ENCODE measurements at places on chromosomes 1 and 21. TPM values are rescaled to one million over a fixed set of nuclear protein-coding genes. Genes with fewer than 3 reads are reported as not detected.

GRCh38 chr1:161121834-161122233 is 3.9 kb downstream of the NIT1 start:
- peaks cover 64% of the 10 kb centered on the region for H3K36me3 ChIP-seq
- no peaks in the 10 kb centered on the region for H3K27me3 ChIP-seq
- H3K27ac ChIP-seq, result peak overlapping the region; percentile 42
- no peak overlapping the region for H3K4me3 ChIP-seq
- DNase-seq, result no peak

DNA sequence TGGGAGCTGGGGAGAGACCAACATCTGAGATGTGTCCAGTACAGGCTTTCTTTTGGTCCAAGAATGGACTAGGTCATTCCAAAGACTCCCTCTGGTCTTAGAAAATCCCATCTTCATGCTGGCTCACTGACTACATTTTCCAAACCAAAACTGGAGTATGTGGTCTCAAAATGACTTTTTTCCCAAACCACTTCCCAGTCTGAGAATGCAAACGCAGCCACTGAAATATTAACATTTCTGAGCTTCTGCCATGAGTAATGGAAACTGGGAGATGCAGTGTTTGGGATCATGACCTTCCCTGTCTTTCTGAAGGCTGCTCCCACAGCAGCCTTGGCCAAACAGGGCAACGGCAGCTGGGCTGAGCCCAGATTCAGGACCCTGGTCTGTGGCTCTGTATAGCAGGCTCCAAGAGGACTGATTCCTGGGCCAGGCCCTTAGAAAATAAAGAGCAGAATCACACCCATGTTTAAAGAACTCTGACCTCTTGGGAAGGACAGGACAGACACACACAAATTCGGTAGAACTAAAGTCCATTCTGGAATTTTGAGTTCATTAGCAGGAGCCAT is 62.1 kb upstream of the CNTN2 start:
- H3K27me3 ChIP-seq, result peaks cover 7% of the 10 kb centered on the region
- no peaks in the 10 kb centered on the region for H3K36me3 ChIP-seq
- no peak overlapping the region for H3K4me3 ChIP-seq
- no peak for DNase-seq
- peaks cover 8% of the 10 kb centered on the region for H3K4me1 ChIP-seq
- no peak overlapping the region for H3K27ac ChIP-seq

DNA sequence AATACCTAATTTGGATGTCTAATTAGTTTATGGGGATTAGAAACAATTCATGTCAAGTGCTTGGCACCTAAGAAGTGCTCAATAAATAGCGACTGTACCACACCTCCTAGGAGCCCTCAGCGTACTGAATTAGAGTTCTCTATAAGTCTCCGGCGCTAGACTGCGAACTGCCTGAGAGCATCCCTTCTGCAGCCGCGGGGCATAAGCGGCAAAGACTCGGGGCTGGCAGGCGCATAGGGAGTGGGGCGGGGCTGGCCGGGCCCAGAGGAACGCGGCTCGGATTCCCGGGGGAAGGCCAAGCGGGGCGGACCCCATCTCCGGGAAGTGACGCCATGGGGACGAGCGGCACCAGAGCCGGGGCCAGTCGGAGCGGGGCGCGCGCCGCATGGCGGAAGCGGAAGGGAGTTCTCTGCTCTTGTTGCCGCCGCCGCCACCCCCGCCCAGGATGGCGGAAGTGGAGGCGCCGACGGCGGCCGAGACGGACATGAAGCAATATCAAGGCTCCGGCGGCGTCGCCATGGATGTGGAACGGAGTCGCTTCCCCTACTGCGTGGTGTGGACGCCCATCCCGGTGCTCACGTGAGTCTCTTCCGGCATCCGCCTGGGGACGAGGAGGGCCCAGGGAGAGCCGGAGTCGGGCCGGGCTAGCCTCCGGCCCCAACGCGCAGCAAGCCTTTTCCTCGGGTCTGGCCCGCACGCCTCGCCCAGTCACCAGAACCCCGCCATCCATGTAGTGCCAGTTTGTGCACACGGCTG is at the start of gene TMEM222:
Gene TMEM222 (plus strand): TSS at position 351 of the 756 bp plus-strand sequence. CDS start 35 bp downstream, at position 386.
- DNase-seq, result peak; percentile 99
- H3K27ac ChIP-seq, result peak within 1 kb of the TSS; percentile 93
- peak within 1 kb of the TSS; percentile 97 for H3K4me3 ChIP-seq
- H3K4me1 ChIP-seq, result peaks cover 29% of the 10 kb centered on the region
- H3K36me3 ChIP-seq, result peaks cover 21% of the 10 kb centered on the region
- peaks cover 5% of the 10 kb centered on the region for H3K27me3 ChIP-seq

DNA sequence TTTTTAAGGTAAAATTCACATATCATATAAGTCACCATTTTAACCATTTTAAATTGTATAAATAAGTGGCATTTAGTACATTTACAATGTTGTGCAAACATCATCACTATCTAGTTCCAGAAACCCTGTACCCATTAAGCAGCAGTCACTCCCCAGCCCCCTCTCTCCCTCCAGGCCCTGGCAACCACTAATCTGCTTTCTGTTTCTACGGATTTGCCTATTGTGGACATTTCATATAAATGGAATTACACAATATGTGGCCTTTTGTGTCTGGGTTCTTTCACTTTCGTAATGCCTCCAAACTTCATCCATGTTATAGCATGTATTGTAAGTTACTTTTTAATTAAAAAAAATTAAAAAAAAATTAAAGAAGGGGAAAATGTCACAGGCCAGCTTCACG is 58.0 kb upstream of the RAB3GAP2 start:
- H3K27ac ChIP-seq, result no peak overlapping the region
- no peak overlapping the region for H3K4me3 ChIP-seq
- DNase-seq, result no peak
- H3K4me1 ChIP-seq, result no peaks in the 10 kb centered on the region
- peaks cover 3% of the 10 kb centered on the region for H3K27me3 ChIP-seq
- no peaks in the 10 kb centered on the region for H3K36me3 ChIP-seq

GRCh38 chr1:17061486-17061885 is 7.7 kb upstream of the SDHB start:
- peaks cover 4% of the 10 kb centered on the region for H3K4me1 ChIP-seq
- no peak overlapping the region for H3K4me3 ChIP-seq
- DNase-seq, result no peak
- peaks cover 6% of the 10 kb centered on the region for H3K27me3 ChIP-seq
- no peak overlapping the region for H3K27ac ChIP-seq

DNA sequence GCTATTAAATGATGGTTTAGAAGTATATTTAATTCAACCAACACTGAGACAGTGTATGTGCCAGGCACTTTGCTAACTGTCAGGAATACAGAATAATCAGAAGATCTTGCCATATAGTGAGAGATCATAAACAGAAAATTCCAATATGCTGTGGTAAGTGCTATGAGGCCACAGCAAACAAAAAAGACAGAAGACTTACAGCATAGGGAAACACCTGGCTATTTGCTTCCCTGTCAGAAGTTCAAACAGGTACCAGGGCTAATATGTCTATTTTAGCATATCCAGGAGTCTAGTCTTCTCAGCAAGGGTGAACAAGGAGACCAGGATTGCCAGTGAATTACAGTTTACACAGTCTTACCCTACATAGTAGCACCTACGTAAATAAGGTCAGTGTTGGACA is 30.4 kb downstream of the TRIT1 start:
- H3K4me1 ChIP-seq, result peaks cover 7% of the 10 kb centered on the region
- no peak overlapping the region for H3K27ac ChIP-seq
- no peaks in the 10 kb centered on the region for H3K27me3 ChIP-seq
- H3K36me3 ChIP-seq, result peaks cover 41% of the 10 kb centered on the region

Gene ZBTB7B
- total RNA-seq, result 150 TPM

GRCh38 chr1:220176540-220176939 is 82.6 kb downstream of the IARS2 start:
- H3K27me3 ChIP-seq, result no peaks in the 10 kb centered on the region
- H3K4me3 ChIP-seq, result no peak overlapping the region
- H3K4me1 ChIP-seq, result no peaks in the 10 kb centered on the region
- H3K27ac ChIP-seq, result no peak overlapping the region
- DNase-seq, result no peak
- peaks cover 45% of the 10 kb centered on the region for H3K36me3 ChIP-seq

Gene FCRL1
- total RNA-seq, result not detected

Gene NGF
- not detected for total RNA-seq

DNA sequence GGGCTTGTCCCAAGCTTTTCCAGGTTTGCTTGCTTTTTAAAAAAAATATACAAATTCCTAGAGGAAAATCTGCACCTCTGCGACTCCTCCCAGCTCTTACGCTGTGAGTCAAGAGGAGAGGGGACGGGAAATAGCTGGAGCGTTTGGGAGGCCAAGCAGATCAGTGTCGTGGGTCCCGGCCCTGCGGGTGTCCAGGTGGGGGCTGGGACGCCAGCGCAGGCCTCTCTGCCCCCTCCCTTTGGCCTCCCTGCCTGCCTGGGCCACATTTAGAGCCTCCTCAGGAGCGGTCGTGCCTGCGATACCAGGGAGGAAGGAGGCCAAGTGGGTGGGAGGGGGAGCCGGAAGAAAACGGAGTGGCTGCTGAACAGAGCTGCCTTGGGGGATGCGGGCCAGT is 9.0 kb downstream of the WNT4 start:
- H3K27ac ChIP-seq, result no peak overlapping the region
- H3K36me3 ChIP-seq, result no peaks in the 10 kb centered on the region
- H3K4me3 ChIP-seq, result no peak overlapping the region
- H3K27me3 ChIP-seq, result peaks cover 4% of the 10 kb centered on the region
- no peak for DNase-seq
- no peaks in the 10 kb centered on the region for H3K4me1 ChIP-seq

DNA sequence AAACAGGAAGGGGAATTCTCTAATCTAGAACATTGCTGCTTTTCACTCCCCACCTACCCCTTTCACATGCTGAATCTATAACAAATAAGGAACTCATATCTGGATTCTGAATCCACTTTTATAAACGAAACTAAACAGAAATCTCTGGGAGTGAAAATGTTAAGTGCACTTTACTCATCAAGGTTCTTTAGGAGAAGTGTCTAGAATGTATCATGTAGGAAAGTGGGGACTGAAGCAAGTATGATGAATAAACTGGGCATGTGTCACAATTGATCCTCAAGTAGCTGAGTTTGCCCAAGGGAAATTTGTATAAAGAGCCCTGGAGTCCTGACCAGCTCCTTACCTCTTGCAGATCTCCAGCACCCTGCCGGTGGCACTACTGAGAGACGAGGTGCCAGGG is 19.8 kb downstream of the AVPR1B start:
- DNase-seq, result no peak
- no peaks in the 10 kb centered on the region for H3K36me3 ChIP-seq
- H3K27ac ChIP-seq, result no peak overlapping the region

DNA sequence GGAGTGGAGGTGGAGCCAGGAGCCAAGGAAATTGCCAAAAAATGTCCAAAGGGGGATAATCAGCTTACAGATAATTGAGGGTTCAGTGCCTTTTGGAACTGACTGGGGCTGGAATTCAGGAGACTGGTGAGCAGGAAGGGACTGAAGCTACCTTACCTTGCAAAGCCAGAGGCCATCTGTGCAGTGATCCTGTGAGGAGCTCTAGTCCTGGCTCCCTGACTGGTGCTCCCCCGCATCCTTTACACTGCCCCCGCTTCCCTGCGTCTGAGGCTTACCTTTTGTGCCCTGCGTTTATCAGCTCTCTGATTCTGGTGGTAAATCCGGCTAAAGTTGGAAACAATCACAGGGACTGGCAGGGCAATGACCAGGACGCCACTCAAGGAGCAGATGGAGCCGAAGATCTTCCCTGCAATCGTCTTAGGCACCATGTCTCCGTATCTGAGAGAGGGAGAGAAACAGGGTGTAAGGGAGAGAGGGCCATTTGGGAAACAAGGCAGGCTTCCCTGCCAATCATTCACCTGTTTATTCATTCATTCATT is 31.0 kb downstream of the DDX20 start:
- no peak overlapping the region for H3K4me3 ChIP-seq
- peaks cover 31% of the 10 kb centered on the region for H3K27me3 ChIP-seq
- no peak for DNase-seq
- H3K27ac ChIP-seq, result no peak overlapping the region

Gene FCER1A
- total RNA-seq, result not detected

DNA sequence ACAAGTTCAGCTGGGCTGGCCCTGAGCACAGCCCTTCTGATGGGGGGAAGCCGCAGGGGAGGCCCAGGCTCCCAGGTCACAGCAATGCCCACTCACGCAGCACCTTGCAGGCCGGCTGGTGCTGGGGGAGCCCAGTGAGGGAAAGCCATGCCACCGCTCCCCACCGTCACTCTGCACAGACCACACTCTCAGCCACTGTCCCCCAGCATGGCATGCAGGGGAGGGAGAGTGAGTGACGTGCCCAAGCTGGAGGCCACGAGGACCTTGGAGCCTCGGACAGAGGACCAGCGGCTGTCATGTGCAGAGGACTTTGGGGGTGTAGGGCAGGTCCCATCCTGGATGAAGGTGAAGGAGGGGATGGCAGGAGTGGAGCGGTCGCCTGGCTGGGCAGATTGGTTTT is 25.1 kb downstream of the SLC45A1 start:
- no peaks in the 10 kb centered on the region for H3K27me3 ChIP-seq
- no peak for DNase-seq
- no peak overlapping the region for H3K4me3 ChIP-seq
- no peak overlapping the region for H3K27ac ChIP-seq

Gene TMIGD3
- total RNA-seq, result not detected

DNA sequence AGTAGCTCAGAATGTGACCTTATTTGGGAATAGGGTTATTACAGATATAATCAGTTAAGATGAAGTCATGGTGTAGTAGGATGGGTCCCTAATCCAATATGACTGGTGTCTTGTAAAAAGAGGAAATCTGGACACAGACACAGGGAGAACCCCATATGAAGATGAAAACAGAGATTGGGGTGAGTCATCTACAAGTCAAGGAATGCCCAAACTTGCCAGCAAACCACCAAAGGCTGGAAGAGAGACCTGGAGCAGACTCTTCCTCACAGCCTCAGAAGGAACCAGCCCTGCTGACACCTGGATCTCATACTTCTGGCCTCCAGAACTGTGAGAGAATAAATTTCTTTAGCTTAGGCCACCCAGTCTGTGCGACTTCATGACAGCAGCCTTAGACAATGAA is 29.9 kb downstream of the KRTAP19-8 start:
- no peak overlapping the region for H3K4me3 ChIP-seq
- peaks cover 22% of the 10 kb centered on the region for H3K4me1 ChIP-seq
- DNase-seq, result no peak
- no peak overlapping the region for H3K27ac ChIP-seq
- peaks cover 17% of the 10 kb centered on the region for H3K27me3 ChIP-seq

Gene CD1D
- total RNA-seq, result not detected

DNA sequence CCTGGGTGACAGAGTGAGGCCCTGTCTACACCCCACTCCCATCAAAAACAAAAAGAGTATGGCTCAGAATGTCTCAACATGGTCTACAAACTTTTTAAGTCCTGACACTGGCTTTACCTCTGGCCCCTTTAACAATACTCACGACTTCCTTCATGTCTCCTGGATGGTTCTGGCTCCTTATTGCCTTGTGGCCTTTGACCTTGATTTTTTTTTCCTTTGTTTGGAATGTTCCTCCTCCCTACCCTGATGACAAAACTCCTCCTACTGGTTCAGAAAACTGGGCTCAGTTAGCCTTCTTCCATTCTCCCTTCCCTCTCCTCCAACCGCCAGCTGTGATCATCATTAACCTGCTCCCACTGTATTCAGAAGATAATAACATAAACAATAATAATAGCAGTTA is 4.6 kb upstream of the SOAT1 start:
- H3K27me3 ChIP-seq, result no peaks in the 10 kb centered on the region
- no peak overlapping the region for H3K27ac ChIP-seq
- DNase-seq, result no peak
- H3K4me1 ChIP-seq, result peaks cover 4% of the 10 kb centered on the region
